ENCODE measurements at places on chromosomes 2 and 18.

DNA sequence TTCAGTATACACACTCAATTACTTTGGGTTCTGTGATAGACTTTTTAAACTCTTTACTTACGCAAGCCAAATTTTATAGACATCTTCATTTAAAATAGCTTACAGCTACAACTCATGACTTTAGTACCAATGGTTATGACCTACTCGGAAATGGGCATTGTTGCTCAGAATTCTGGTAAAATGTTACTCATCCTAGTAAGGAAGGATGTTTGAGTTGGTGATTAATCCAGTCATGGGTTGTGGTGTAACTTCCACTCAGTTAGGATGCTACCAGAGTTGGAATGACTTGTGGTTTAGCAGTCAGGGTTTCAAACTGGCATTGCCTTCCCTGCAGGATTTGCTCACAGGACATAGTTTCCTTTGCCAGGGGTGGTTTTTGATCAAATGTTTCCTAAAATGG, 7.4 kb upstream of the NPC1 start:
- DNase-seq = no peak

DNA sequence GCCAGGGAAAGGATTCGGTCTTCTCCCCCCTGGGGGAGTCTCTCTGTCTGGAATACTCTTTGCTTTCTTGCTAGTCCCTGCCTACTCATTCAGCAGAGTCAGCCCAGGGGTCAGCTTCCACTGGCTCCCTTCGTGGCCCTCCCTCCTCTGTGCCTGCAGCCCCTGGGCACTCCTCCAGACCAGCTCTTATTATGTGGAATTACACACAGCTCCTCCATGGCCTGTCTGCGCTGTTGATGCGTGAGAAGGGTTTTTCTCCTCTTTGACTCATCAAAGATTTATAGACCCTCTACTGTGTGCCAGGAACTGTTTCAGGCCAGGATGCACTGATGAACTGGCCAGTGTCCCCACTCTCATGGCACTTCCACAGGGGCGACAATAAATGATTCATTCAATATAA, 44.4 kb downstream of the ST8SIA5 start:
- DNase-seq = no peak

GRCh38 chr18:76553715-76554546, 58.9 kb upstream of the ZNF516 start:
- no peak for DNase-seq

- no peak for DNase-seq
These were observed 635.7 kb downstream of the NRXN1 start for GRCh38 chr2:50396298-50396631.

DNA sequence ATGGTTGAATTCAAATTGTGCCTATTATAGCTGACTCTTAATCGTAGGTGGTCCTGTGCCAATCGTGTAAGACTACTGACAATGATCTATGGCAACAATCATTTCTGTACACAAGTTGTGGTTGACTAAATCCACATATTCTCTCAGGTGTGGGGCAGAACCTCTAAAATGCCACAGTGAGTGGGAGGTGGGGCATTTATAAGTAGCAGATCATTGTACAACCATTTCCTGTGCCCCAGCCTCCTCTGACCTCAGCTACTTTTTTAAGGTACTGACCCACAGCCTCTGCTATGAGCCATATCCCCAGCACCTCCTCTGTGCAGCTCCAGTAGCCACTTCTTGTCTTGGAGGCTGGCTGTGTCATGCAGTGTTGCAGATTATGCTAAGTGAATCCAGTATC, 48.6 kb upstream of the RAPH1 start:
- DNase-seq = no peak

DNA sequence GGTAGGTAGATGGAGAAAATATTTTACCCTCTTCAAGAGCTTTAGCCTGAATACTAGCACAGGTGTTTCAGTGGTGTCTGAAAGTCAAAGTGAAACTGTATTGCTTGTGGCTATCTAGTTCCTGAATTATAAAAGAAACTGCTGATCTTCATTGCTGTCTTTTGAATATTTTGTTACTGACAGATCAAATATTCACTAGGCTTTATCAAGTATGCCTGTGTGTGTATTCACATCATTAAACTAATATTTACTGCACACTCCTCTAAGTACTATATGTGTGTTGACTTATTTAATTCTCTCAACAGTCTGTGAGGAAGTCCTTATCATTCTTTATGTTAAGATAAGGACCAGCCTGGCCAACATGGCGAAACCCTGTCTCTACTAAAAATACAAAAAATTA, 139.6 kb downstream of the SOCS6 start:
- no peak for DNase-seq

DNA sequence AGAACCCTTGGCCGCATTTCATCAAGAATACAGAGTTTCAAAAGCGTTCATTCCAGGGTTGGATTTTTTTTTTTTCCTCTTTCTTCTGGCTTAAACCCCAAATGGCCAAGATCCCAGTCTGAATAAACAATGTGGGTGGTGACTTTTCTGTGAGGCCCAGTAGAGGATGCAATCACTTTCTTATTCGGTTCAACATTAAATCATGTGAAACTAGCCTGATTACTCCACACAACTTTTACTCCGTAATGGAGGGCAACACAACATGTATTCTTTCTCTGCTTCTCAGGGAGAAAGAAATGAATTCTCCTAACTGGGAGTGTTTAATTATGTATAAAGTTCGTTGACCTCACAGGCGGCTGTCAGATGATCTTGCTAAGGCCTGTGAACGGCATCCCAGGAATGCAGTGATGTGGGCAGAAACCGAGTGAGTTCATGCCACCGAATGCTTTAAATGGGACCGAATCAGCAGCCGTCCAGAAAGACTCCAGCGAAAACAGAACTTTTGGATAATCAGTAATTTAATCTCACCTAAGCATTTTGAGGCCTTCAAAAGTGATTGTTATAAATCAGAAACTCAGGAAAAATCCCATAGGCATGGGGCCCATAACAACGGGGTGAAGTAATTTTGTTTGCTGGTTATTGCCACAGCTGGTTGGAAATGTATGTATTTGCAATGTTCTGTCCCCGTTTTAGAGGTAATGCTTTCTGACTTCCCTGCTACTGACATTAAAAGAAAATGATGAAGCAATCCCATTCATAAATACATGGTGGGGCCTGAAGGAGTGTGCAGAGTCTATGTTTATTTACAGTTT, 81.5 kb downstream of the BCL2 start:
- DNase-seq = no peak

DNA sequence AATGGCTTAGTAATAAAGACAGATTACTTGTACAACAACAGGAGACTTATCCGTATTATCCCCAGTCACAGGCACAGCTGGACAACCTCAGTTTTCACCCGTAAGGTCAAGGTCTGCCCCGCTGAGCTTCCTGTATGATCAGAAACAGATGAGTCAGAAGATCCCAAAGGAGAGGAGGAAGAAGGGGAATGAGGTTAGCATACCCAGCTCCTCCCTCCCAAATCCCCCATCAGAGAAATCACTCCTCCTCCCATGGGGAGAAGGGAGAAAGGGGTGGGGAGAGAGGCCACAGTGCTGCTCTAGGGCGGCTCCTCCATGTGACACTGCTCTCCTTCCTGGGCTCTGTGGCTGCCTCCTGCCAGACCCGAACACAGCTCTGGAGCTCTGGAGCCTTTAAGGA, 53.8 kb upstream of the SPTBN1 start:
- no peak for DNase-seq
